A549 treated with Hydrocortisone at 1 μM for 4 hours (cell line): ENCODE measurements at places on chromosomes 4 and X. TPM values are rescaled to one million over a fixed set of nuclear protein-coding genes. Genes with fewer than 3 reads are reported as not detected.

AFAP1 gene
- total RNA-seq, result 14.9 to 23.2 TPM (median 19.0 TPM) in 5 replicates

DCAF4L1 gene
- 0.08 to 0.14 TPM (median 0.10 TPM) in 5 replicates for total RNA-seq

BDH2 gene
- total RNA-seq, result 8.0 to 9.2 TPM (median 8.8 TPM) in 5 replicates

ERCC6L gene
- 10.3 to 15.0 TPM (median 11.2 TPM) in 5 replicates for total RNA-seq

ADH1A gene
- not detected in 5 replicates for total RNA-seq

REELD1 gene
- 0.05 TPM in 1 of 5 replicates, not detected in the others for total RNA-seq

DCX gene
- not detected in 5 replicates for total RNA-seq

GAGE2A gene
- total RNA-seq, result not detected in 5 replicates

CFAP99 gene
- 0.12 to 0.24 TPM (median 0.18 TPM) in 3 of 5 replicates, not detected in the others for total RNA-seq

ZCCHC18 gene
- total RNA-seq, result 0.12 to 0.16 TPM (median 0.13 TPM) in 3 of 5 replicates, not detected in the others

GRIA3 gene
- total RNA-seq, result not detected in 5 replicates

CLCN3 gene
- 13.4 to 21.7 TPM (median 16.7 TPM) in 5 replicates for total RNA-seq

TMEM255A gene
- 0.23 to 0.74 TPM (median 0.33 TPM) in 5 replicates for total RNA-seq

RAI2 gene
- total RNA-seq, result 0.13 to 0.33 TPM (median 0.22 TPM) in 5 replicates

SMIM31 gene
- 0.16 to 0.25 TPM (median 0.22 TPM) in 3 of 5 replicates, not detected in the others for total RNA-seq

SH3RF1 gene
- 7.3 to 10.4 TPM (median 8.0 TPM) in 5 replicates for total RNA-seq

SLC26A1 gene
- 0.14 to 0.44 TPM (median 0.17 TPM) in 5 replicates for total RNA-seq

GJB1 gene
- total RNA-seq, result 0.06 to 0.10 TPM (median 0.10 TPM) in 3 of 5 replicates, not detected in the others

TLR6 gene
- 1.8 to 2.6 TPM (median 2.2 TPM) in 5 replicates for total RNA-seq

SEC24D gene
- total RNA-seq, result 14.9 to 19.9 TPM (median 15.8 TPM) in 5 replicates

CA5B gene
- 2.2 to 2.9 TPM (median 2.7 TPM) in 5 replicates for total RNA-seq

MAGEA1 gene
- 0.05 to 0.09 TPM (median 0.06 TPM) in 4 of 5 replicates, not detected in the other for total RNA-seq

IDUA gene
- 7.4 to 11.7 TPM (median 10.3 TPM) in 5 replicates for total RNA-seq

PAK3 gene
- total RNA-seq, result 0.08 TPM in 2 of 5 replicates, not detected in the others

EVC2 gene
- total RNA-seq, result 1.9 to 2.2 TPM (median 2.1 TPM) in 5 replicates

ADH4 gene
- not detected in 5 replicates for total RNA-seq

DCAF12L1 gene
- not detected in 5 replicates for total RNA-seq

STAG2 gene
- 25.1 to 50.0 TPM (median 35.2 TPM) in 5 replicates for total RNA-seq

MUC7 gene
- not detected in 5 replicates for total RNA-seq

CENPVL2 gene
- total RNA-seq, result not detected in 5 replicates

MOSPD2 gene
- total RNA-seq, result 7.3 to 10.2 TPM (median 8.8 TPM) in 5 replicates
